Ascending aorta (tissue), 2 donors: ENCODE measurements at places on chromosomes 2 and 18.

DNA sequence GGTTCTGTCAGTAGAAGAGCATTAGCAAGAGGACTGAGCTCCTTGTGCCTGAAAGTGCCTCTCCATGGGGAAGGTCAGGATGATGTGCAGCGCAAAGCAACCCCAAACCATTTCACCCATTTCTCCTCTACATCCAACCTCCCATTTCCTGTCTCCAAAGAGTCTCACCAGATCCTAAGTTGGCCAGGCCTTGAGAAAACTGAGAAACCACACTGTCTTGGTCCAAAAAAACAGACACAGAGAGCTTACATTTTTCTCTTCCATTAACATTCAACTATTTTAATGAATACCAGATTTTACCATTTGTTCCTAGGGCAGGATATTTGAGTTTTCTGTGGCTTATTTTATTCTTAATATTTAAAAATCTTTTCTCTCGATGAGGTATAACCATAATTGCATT, 195.0 kb downstream of the EPHA4 start:
- DNase-seq = no peak

DNA sequence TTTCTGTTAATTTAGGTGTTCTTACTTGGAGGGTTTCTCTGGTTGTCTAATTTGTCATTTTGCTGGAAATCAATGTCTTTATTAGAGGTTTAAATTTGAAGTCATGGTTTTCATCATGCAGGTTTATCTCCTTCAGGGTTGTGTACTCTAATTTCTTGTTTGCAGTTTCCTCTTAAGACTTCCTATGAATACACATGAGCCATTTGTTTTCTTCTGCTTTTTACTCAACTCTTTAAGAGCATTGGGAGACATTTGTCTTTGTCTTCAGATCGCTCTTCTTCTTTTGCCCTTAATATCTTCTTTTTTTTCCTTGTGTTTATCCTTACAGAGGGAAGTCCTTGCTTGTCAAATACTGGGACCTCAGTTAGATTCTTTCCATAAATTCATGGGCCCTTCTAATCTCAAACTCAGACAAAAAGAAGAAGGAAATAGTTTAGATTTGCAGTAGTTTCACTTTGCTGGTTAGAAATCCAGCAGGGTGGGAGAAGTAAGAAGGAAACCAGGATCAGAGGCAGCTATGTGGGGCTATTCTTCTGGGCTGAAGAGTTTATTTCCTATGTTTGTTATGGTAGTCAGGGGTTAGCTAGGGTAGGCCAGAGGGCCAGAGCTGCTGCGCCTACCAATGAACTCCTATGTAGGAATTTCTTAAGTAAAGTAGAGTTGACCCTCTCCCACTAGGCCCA, 176.6 kb downstream of the DYSF start:
- no peak for DNase-seq

GRCh38 chr18:11021477-11021876, 127.9 kb downstream of the PIEZO2 start:
- no peak for DNase-seq

DNA sequence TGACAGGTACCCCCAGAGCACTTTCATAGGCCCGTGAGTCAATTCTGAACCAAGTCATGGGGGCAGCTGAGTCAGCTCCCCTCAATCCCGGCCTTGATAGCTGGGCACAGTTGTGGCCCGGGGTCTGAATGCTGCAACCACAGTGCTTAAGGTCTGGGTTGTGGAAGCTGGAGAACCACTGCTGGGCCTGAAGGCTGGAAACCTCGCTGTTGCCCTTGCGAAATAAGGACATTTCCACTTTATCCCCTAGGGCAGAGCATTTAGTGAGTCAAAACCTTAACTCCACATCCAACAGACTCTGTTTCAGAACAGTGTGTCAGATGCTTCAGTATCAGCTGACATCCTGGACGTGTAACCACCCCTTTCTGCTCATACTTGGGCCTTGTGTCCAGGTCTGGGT, 58.6 kb downstream of the SP110 start:
- no peak for DNase-seq

DNA sequence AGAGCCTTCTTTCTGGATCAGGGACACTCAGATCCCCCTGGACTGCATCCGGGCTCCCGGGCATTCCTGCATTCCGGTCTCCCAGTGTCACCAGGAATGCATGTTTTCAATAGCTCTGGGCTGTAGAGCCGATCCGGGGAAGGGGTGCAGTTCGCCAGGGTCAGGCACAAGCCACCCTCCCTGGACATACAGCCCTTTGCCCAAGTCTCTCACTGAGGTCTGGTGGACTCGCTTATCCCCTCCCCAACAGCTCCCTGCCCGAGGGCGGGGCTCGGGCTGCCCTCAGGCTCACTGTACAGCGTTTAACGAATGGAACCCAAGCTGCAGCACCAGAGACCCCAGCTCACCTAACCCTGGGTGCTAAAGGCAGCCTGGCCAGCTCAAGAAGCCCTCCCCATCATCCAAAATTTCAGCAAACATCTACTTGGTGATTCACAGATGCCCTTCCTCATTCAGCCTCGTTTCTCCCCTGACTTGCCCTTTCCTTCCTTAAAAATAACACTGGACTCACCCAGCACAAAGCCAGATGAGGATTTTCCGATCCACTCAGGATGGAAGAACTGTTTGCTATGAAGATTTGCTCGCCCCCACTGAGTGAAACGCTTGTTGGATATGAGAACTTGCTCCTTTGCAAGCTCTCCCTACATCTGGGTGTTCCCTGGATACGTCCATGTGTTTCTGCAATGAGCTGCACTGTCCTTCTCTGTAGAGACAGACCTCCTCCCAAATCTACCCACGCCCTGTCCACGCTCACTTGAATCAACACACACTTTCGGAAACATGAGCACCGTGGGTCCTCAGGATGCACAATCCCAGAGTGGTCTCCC, 58.1 kb downstream of the PXDN start:
- no peak for DNase-seq

GRCh38 chr18:36613069-36613468, 215.7 kb downstream of the TPGS2 start:
- DNase-seq = no peak

- no peak for DNase-seq
Measured at GRCh38 chr2:196742685-196743084, 56.8 kb downstream of the GTF3C3 start.

DNA sequence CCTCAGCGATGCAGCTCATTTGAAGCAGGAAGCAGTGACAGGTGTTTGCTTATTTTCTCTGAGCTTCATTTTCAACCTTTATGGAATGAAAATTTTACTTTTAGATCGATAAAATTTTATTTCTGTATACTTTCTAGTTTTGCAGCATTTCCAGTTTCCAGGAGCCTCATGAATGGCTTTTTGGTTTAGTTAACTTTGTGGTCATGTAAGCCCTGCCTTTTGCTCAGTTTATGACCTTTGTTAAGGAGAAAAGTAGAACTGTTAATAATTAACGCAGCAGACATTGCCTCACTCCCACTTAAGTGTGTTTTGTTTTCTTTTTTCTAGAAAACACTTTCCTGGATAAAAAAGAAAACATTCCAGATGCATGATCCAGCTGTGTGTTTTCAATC, 4.4 kb upstream of the FARP2 start:
- no peak for DNase-seq

- no peak for DNase-seq
Measured at GRCh38 chr2:178912416-178913048, 105.3 kb upstream of the TTN start.

GRCh38 chr2:179711375-179711774, 150.0 kb downstream of the ZNF385B start:
- no peak for DNase-seq

DNA sequence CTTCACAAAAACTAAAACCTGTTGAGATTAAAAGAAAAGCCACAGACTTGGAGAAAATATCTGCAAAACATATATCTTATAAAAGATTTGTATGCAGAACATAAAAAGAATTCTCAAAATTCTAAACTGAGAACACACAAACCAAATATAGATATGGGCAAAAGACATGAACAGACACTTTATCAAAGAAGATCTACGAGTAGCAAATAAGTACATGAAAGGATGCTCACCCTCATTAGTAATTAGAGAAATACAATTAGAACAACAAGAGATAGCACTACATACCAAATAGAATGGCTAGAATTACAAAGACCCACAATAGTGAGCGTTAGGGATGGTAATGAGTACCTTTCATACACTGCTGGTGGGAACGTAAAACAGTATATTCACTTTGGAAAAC, 63.9 kb upstream of the ZNF397 start:
- no peak for DNase-seq

GRCh38 chr18:71405169-71405809, 1116.4 kb downstream of the SOCS6 start:
- DNase-seq = no peak
